MV-4-11 (cell line): ENCODE measurements at places on chromosomes 3 and 15.

- peak; percentile 49 for DNase-seq
Measured at GRCh38 chr15:40769274-40770146, at the start of gene C15orf62. C15orf62 (plus strand) TSS chr15:40769980; CDS start chr15:40770496, 516 bp downstream.

DNA sequence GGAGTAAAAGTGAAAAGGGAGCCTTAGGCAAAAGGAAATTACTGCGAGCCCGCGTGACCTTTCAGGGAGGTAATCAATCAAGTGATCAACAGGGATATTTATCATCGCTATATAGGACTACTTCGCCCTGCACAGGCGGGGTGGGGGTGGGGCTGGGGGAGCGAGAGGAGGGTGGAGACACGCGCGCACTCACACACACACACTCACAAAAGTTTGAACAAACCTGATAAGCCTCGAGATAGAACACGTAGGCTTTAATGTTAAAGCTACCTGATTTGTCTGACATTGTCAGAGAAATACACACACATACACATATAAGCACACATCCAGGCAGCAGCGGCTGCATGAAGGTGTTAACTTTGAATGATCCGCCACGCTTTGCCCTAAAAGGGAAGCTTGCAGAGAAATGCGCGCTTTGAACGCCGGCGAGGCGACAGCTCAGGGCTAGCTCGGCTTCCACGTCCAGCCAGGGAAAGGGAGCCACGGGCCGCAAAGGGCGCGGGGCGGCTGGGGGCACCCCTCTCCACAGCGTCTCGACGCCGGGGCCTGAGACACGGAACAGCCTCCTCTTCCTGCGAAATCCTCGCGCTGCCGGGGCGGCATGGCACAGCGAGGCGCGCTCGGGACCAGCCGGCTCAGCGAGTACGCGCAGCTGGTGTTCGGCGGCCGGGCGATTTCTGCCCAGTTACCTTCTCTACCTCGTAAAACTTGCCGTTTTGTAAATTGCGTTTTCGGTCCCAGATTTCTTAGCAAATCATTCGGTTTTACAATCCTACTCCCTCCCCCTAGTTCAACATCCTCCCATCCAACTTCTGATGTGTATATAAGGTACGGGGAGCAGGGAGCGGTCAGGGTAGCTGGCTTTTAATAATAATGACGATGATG, 4.8 kb upstream of the MECOM start:
- no peak for DNase-seq

GRCh38 chr3:104908761-104909160, 457.9 kb upstream of the ALCAM start:
- DNase-seq = no peak

DNA sequence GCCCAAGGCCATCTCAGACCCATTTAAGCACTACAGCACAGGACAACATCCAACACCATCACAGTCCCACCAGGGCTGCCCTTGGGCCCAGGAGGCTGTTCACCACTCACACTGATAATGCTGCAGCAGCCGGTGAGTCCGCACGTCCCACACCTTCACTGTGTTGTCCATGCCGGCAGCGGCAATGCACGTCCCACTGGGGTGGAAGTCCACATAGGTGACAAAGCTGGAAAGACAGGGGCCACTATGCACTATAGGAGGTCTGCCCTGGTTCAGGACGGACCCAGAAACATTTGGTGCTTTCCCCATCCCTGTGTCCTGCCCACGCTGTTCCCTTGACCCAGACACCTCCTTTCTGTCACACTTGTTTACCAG, 8.5 kb downstream of the POC1A start:
- DNase-seq = no peak

- no peak for DNase-seq
Measured at GRCh38 chr3:124588036-124588435, 142.2 kb upstream of the UMPS start.

- DNase-seq = no peak
Measured at GRCh38 chr3:31249545-31249944, 283.2 kb upstream of the STT3B start.

DNA sequence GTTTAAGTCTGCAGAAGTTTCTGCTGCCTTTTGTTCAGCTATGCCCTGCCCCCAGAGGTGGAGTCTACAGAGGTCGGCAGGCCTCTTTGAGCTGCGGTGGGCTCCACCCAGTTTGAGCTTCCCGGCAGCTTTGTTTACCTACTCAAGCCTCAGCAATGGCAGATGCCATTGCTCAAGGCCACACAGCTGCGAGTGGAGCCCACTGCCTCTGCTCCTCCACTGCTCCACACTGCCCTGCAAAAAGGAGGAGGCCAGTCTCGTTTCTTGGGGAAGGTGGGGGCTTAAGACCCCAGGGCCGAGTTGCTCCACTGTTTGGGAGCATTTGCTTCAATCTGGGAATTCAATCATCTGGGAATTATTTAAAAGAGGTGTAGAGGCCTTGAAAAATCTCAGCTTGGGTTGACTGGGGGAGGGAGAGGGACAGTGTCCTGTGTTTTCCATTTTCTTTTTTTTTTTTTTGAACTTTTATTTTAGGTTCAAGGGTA, 144.6 kb upstream of the MEF2A start:
- DNase-seq = no peak

DNA sequence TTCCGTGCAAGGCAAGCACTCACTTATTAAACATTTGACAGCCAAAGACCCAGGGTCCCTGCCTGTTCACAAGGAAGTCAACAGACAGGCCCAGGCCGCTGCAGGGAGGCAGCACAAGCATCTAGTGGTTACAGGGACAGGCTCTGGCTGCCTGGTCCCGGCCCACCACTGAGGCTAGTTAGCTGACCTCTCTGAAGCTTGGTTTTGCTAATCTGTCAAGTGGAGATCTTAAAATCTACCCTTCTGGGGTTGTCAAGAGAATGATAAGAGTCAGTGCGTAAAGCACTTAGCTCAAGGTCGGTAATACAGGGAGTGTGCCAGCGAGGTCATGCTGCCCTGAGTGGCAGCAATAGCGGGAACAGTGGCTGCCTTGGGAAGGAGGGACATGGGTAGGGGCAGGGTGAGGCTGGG, 6.0 kb downstream of the GNB5 start:
- DNase-seq = no peak

DNA sequence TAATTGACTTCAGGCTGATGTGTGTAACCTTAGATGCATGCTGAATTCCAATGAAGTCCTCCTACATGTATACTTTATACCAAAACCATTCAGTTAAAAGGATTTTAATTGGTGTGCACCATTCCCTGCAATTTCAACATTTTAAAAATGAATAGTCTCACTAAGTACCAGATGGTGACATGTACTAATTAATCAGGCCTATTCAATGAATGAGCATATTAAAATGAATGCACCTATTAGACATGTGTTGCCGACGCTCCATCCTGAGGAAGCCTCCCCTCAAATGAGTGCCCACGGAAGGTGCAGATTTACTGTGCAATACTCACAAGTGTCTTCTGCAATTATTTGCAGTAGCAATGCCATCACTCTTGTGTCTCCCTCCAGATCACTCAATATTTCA, 124.7 kb upstream of the TSPAN3 start:
- DNase-seq = no peak

- DNase-seq = peak; percentile 58
Measured at GRCh38 chr3:42511736-42512135, 9.3 kb downstream of the VIPR1 start.

- peak; percentile 6 for DNase-seq
Measured at GRCh38 chr15:72231833-72232478, 966 bp upstream of the PKM start.

DNA sequence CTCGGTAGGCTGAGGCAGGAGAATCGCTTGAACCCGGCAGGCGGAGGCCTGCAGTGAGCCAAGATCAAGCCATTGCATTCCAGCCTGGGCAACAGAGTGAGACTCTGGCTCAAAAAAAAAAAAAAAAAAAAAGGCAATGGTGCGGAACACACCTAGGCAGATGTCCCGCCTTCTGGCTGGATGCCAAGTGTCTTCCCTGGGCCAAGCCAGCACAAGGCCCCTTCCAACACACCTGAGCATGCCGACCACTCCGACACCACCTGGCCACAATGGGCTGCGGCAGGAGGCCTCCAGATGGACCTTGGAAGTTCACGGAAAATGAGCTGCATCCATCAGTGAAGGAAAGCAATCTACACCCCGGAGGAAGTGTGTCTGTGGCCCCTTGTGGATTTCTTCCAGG, 19.0 kb downstream of the NUP210 start:
- DNase-seq = no peak

DNA sequence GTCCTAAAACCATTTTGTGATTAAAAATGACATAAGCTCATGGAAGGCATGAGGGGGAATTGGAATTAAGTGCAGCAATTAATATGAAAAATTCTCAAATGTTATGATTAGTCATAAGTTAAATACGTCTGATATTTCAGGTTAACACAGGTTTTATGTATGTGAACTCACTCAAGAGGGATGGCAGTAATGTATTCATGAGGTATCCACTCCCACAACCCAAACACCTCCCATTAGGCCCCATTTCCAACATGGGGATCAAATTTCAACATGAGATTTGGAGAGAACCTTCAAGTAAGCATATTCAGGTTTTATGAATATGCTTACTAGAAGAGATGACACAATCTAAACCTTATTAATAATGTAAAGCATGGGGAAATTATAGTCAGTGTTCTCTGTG, 41.6 kb upstream of the IL20RB start:
- no peak for DNase-seq

GRCh38 chr3:4523710-4524698, 30.9 kb downstream of the ITPR1 start:
- no peak for DNase-seq

- no peak for DNase-seq
Measured at GRCh38 chr3:166734734-166735133, 645.4 kb downstream of the ZBBX start.

GRCh38 chr3:158443632-158444031, 127.4 kb upstream of the MLF1 start:
- DNase-seq = no peak

GRCh38 chr3:105367063-105367405, 325 bp downstream of the ALCAM start:
- DNase-seq = no peak

- DNase-seq = no peak
Measured at GRCh38 chr15:67174446-67174845, 80.0 kb downstream of the AAGAB start.

- DNase-seq = no peak
Measured at GRCh38 chr3:141218926-141219325, 12.7 kb upstream of the PXYLP1 start.

DNA sequence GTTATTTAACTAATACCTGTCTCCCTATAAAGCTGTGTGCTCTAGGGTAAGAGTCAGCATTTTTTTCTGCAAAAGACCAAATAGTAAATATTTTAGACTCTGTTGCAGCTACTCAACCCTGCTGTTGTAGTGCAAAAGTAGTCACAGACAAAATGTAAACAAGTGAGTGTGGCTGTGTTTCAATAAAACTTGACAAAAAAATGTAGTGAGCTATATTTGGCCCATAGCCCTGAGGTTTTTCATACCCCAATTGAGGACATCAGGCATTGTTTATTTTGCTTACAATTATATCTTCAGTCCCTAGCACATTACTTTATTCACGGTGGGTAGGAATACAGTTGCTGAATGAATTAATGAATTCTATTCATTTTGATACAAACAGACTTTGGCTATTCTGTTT, 58.7 kb upstream of the TBC1D5 start:
- no peak for DNase-seq

DNA sequence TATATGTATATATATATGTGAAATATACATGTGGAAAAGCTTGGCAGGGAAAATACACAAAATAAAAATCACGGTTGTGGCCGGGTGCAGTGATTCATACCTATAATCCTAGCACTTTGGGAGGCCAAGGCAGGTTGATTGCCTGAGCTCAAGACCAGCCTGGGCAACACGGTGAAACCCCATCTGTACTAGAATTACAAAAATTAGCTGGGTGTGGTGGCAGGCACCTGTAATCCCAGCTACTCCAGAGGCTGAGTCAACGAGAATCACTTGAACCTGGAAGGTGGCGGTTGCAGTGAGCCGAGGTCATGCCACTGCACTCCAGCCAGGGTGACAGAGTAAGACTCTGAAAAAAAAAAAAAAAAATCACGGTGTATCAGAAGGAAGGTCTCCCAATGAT, 20.8 kb upstream of the ARHGEF3 start:
- no peak for DNase-seq

GRCh38 chr15:40302981-40303380, 4.8 kb downstream of the PLCB2 start:
- DNase-seq = no peak

DNA sequence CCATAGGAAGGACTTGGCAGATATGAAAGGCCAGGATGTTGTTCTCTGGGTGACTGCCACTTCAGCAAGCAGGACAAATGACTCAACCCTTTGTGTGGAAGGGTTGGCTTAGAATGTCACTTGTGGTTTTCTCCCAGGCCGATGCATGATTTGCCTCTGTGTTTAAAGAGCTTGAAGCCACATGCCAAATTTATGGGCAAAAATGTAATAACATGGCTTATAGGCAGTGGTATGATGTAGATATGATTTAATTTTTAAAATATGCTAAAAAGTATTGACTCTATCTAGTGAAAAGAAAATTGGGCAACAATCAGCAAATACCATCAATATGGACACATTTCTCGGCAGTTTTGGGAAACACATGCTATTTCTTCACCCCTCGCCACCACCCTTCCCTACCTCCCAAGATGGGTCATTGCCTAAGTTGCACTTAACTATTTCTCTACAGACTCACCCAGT, 114.6 kb downstream of the CYP19A1 start:
- peak; percentile 90 for DNase-seq

DNA sequence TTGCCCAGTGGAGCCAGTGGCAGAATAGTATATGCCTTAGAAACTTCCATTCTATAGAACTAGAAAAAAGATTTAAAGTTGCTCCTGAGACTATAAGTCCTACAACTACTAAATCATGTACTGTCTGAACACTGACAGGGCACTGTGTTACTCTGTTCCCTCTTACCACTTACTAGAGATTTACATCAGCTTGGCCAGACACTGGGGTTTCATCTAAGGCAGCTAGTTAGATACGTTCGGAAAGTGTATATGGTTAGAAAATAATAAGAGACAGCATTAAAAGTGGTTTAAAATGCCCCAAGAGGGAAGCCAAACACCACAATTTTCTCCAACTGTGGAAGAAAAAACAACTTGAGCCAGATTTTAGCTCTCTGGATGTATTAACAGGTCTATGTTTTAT, 97.1 kb downstream of the FBN1 start:
- DNase-seq = no peak

DNA sequence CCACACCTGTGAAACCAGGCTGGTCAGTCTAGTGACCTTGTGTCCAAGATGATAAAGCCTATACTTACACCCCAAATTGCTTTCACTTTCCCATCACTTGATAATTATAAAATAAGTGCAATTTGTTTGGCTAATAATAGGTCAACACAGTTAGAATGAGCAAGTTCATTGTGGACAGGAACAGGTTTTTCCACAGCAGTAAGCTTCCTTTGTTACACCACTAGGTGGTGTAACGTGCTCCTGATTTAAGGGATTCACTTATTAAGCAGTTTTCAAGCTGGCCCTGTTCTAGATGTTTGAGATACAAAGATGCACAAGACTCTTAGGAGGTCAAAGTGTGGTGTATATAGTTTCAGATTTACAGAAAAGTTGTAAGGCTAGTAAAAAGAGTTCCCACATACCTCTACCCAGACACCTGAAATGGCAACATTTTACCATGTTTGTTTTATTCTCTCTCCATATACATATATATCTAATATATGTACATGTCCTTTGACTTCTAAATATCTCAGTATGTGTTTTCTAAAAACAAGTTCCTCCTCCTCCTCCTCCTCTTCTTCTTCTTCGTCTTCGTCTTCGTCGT, 6.8 kb upstream of the MFSD1 start:
- DNase-seq = peak; percentile 61
